ENCODE measurements at places on chromosomes 11 and 22. TPM values are rescaled to one million over a fixed set of nuclear protein-coding genes. Genes with fewer than 3 reads are reported as not detected.

The OR10D3 gene
- not detected for total RNA-seq

The TP53I11 gene
- total RNA-seq: 110 TPM

The TSKU gene
- 18.1 TPM for total RNA-seq

The KRTAP5-2 gene
- not detected for total RNA-seq

The IL18 gene
- total RNA-seq: 49.9 TPM

The C22orf42 gene
- total RNA-seq: not detected

The CCND1 gene
- 283 TPM for total RNA-seq

The KLHDC7B gene
- 0.69 TPM for total RNA-seq

The SLC1A2 gene
- total RNA-seq: 2.5 TPM

The SLC5A4 gene
- total RNA-seq: 1.6 TPM

The ENDOD1 gene
- total RNA-seq: 32.2 TPM

The PRG3 gene
- total RNA-seq: not detected

The C11orf52 gene
- 9.8 TPM for total RNA-seq

The SHANK2 gene
- 62.5 TPM for total RNA-seq

The GLYATL1 gene
- not detected for total RNA-seq

The MUC5AC gene
- not detected for total RNA-seq

The KCTD21 gene
- 10.9 TPM for total RNA-seq

The MMP20 gene
- not detected for total RNA-seq

The SCGB1C1 gene
- not detected for total RNA-seq

The OR52E8 gene
- total RNA-seq: not detected

The LINC01488 gene
- total RNA-seq: not detected

The NUDT8 gene
- 12.2 TPM for total RNA-seq

The KREMEN1 gene
- total RNA-seq: 23.3 TPM

The NXPE2 gene
- not detected for total RNA-seq

The RTN4RL2 gene
- 3.2 TPM for total RNA-seq

The APOBEC3A gene
- total RNA-seq: 9.0 TPM

The IRAG1 gene
- 18.0 TPM for total RNA-seq

The ACAT1 gene
- total RNA-seq: 68.4 TPM

The TMA7B gene
- 0.69 TPM for total RNA-seq

The C11orf16 gene
- total RNA-seq: not detected

The APOBEC3B gene
- 0.52 TPM for total RNA-seq

The DSCAML1 gene
- 1.3 TPM for total RNA-seq

The HOATZ gene
- total RNA-seq: not detected

The DTX4 gene
- total RNA-seq: 43.1 TPM

The MMP3 gene
- not detected for total RNA-seq

The CADM1 gene
- total RNA-seq: 222 TPM

The CBX6 gene
- total RNA-seq: 61.6 TPM

The HEPN1 gene
- not detected for total RNA-seq

The CDC45 gene
- total RNA-seq: 0.58 TPM

The GAB2 gene
- 65.8 TPM for total RNA-seq

The SLC22A8 gene
- total RNA-seq: not detected

The OR4C5 gene
- not detected for total RNA-seq

The HORMAD2 gene
- total RNA-seq: not detected

The OR52I2 gene
- not detected for total RNA-seq

The OR51E2 gene
- total RNA-seq: not detected

The CABP2 gene
- not detected for total RNA-seq
